LHCN-M2 (cell line): ENCODE measurements at places on chromosomes 1 and 21.

DNA sequence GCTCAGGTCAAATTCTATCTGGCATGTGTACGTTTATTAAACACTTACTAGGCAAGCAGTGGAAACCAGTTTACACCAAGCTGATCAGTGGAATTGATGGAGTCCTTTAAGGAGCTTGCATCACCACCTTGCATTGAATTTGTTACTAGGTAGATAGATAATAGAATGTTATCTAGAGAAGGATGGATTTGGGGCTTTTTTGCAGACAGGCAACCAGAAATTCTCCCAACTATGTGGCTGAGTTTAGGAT is 44.9 kb downstream of the HHAT start:
- DNase-seq = no peak

DNA sequence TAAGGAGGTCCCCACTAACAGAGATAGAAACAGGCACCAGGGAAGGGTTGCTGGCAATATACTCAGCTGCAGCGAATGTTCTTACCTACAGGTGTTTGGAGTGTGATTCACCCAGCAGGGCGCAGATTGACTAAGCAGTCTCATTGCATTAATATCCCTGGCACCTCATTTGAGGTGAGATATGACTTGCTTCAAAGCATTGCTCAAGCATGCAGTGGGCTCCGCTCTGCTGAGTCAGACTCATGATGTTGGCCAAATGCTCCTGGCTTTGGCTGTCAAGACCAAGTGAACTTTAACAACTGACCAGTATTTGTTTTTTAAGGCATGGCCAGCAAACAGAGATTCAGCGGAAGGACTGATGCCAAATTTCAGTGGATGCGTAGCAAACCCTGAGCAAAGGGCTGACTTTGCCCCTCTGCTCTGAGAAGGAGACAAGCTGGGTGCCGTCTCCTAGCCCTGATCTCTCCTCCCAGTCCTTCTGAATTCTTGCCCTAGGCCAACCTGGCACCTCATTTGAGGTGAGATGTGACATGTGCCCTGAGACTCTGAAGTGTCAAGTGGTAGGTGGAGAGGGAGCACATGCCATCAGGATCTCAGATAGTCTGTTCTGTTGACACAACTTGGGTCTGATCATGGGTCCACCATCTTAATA is 187.1 kb upstream of the COA6 start:
- no peak for DNase-seq

- peak; percentile 86 for DNase-seq
These were observed 9.1 kb upstream of the SLC19A1 start for GRCh38 chr21:45551316-45551715.

DNA sequence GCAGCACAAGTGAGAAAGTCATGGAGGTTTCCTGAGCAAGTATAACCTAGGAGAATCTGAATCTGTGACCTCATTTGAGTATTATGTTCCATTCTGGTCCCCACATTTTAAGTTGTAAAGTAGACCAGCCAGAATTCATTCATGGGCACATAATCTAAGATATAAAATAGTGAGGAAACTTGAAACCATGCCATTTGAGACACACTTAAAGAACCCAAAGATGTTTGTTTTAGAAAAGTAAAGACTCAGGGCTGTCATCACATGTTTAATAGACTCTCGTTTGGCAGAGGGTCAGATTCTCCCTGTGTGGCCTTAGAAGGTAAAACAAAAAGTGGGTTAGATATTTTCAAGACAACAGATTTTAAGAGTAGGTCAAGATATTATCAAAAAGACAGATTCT is 6.4 kb downstream of the SZT2 start:
- no peak for DNase-seq

DNA sequence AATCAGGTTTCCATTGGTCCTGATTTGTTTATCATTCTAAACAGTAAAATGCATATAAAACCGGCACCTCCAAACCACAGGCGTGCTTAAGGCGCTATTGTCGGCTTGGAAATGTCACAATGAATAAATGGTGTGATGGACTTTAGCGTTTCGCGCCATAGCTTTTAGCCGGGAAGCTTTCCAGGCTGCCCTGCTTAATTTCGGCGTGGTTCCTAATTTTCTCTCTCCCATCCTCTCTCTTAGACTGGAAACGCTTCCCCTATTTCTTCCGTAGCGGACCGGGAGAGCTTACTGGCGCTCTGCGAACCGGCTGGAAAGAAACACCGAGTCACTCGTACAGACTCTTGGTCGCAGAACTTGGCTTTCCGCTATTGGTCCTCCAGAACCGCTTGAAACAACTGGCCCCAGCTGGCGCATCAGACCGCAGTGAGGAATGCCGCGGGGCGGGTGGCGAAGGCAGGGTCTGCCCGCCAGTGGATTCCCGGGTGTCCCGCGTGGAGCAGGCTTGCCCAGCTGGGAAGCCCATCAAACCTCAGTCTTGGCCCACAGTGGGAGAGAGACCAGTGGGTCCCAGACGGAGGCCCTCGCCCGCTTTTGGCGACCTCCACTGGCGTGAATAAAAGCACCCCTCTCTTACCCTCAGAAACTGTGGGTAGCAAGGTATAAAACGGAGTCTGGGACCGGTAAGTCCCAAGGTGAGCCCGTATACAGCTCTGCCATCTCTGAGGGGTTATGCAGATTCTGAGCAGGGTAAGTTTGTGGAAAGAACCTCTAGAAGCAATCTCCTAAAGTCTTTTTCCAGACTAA is 4.0 kb upstream of the LHX8 start:
- no peak for DNase-seq

- DNase-seq = no peak
These were observed 33.1 kb upstream of the LBR start for GRCh38 chr1:225460737-225461532.

GRCh38 chr1:40661678-40662077 is 3.8 kb downstream of the RIMS3 start:
- no peak for DNase-seq

GRCh38 chr1:168653567-168653966 is 75.4 kb downstream of the DPT start:
- no peak for DNase-seq

DNA sequence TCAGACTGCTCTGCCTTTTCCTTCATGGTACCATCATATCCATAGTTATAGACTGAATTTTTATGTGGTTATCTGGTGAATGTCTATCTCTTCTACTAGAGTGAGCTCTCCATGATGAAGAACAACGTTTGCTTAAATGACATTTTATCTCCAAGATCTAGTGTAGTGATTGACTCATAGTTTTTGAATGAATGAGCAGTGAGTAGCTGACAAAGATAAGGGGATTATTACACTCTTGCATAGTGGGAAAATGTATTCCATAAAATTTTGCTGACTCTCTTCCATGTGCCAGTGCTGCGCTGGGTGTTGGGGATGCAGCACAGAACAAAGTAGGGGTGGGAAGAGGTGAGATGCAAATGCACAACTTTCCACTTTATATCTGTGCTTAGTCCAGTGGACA is 147.7 kb downstream of the TGFB2 start:
- DNase-seq = no peak

GRCh38 chr1:70290218-70290617 is 64.3 kb downstream of the ANKRD13C start:
- DNase-seq = peak; percentile 6

- DNase-seq = peak; percentile 83
These were observed 7.5 kb downstream of the TNFSF18 start for GRCh38 chr1:173043253-173043652.

GRCh38 chr1:172885971-172886370 is 164.8 kb downstream of the TNFSF18 start:
- peak; percentile 51 for DNase-seq

DNA sequence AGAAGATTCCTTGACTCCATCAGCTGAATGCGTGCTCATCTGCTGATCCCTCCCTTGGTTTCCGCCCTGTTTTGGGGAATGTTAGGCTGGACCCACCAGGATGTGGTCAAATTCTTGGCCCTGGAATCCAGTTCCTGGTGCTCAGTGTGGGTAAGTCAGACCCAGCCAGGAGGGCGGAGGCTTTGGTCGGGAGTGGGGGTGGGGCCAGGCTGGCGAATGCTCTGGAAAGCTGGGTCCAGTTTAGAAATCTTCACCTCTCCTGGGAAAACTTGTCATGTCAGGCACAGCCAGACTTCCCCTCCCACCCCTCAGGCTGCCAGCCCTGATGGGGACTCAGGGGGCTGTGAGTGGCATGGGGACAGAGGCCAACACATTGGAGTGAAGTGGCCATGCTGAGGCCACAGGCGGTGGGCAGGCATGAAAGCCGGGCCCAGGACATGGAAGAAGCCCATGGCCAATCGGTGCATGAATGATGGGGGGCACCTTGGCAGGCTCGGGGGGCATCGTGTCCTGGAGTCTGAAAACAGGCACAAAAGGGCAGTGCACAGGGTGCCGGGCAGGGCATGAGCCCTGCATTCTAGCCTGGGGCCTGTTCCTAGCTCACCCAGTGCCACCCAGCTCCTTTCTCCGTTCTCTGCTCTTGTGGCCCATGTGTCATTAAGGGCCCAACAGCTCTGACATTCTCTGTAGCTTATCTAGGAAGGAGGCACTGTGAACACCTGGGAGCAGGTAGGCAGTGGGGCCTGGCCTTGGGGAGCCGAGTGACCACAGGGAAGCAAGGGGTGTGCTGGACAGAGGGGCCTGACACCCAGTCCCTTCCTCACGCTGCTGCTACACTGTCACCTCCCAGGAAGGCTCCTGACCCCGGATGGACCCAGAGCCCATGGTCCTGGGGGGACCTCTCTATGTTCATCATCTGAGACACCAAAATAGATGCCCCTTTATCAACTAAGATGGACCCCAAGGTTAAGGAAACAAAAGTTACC is 14.6 kb upstream of the PADI1 start:
- peak; percentile 97 for DNase-seq

DNA sequence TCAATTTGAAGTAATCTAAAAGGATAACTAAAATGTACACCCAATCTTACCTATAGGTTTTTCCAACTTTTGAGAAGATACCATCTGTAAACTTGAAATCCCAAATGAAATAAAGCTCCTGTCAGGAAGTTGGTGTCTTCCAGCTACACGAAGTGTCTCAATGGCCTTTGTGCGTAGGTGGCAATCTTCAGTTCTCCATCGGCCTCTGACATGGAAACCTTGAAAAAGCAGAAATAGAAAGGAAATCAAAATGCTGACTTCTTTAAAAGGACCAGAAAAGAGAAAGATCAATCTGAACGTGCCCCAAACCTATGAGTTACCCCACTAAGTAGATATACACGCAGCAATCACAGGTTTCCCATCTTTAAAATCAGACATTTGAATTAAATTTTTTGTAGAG is 10.0 kb downstream of the MKNK1 start:
- no peak for DNase-seq

GRCh38 chr1:90826834-90827233 is 109.7 kb upstream of the BARHL2 start:
- DNase-seq = no peak

DNA sequence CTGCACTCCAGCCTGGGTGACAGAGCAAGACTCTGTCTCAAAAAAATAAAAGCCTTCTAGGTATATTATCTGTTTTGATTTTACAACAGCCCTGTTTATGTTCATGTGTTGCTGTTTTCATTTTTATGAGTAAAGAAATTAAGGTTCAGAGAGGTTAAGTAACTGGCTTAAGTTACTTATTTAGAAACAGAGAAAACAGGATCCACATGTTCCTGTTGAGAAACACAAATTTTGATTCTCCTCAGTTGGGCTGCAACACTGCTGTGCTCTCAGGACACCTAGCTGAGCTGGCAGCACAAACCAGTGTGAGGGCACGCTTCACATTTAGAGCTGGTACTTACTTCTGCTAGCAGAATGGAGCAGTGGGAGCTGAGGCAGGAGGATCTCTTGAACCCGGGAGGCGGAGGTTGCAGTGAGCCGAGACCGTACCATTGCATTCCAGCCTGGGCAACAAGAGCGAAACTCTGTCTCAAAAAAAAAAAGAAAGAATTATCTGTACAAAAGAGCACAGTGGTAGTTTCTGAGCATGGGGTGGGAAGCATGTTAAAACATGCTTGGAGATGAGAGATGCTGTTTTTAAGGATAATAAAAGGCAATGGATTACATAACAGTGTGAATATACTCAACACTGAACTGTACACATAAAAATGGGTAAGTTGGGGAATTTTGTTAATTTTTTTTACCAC is 2.4 kb downstream of the SPRTN start:
- no peak for DNase-seq

DNA sequence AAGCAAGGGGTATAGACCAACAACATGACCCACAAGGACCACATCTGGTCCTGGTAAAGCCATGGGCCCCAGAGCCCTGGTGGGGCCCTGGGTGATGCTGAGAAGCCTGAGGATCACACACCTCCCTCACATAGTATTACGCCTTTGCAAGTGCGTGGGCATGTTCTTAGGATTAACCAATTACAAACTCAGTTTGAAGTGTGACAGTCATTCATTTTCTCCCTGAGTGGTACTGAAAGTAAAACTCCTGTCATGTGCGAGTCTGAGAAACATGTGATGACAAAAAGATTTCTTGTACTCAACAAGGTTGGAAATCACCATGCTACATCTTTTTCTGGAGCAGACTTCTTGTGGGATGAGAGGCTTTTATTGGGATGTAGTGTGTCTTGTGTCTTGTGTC is 315.3 kb upstream of the DUSP10 start:
- DNase-seq = no peak

- no peak for DNase-seq
These were observed 6.1 kb upstream of the C4BPA start for GRCh38 chr1:207097871-207098324.

DNA sequence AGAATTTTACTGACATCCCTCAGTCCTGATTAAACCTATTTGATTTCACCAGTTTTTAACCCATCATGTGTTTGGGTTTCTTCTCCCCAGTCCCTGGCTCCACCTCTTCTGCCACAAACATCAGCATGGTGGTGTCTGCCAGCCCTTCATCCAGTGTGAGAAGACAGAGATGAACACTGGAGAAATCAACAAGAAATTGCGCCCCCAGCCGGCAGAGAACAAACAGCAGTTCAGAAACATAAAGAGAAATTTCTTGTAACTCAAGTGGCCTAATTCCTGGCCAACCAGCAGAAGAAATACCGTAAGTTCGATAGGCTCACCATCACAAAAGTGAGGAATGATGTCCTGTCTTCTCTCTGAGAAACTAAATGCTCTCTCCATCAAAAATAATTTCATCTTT is 18.3 kb downstream of the S100A11 start:
- DNase-seq = peak; percentile 16

- peak; percentile 41 for DNase-seq
These were observed 106.5 kb downstream of the UCHL5 start for GRCh38 chr1:192952646-192953045.

- DNase-seq = no peak
These were observed 140.0 kb upstream of the POU3F1 start for GRCh38 chr1:38186566-38186965.

GRCh38 chr1:56115701-56116100 is 463.7 kb downstream of the PLPP3 start:
- DNase-seq = no peak

GRCh38 chr1:189424746-189425331 is 1052.8 kb downstream of the BRINP3 start:
- peak; percentile 10 for DNase-seq

GRCh38 chr1:170887726-170888125 is 47.6 kb upstream of the MROH9 start:
- DNase-seq = no peak

GRCh38 chr1:172770071-172770470 is 111.2 kb downstream of the FASLG start:
- DNase-seq = no peak
